ENCODE measurements at places on chromosomes 2 and 18.

GRCh38 chr2:64485961-64486360 lies 32.0 kb downstream of the LGALSL start:
- DNase-seq, result no peak

GRCh38 chr2:226130192-226130591 lies 669.4 kb downstream of the IRS1 start:
- no peak for DNase-seq

- no peak for DNase-seq
Measured at GRCh38 chr2:119481501-119482455, 42.5 kb downstream of the SCTR start.

DNA sequence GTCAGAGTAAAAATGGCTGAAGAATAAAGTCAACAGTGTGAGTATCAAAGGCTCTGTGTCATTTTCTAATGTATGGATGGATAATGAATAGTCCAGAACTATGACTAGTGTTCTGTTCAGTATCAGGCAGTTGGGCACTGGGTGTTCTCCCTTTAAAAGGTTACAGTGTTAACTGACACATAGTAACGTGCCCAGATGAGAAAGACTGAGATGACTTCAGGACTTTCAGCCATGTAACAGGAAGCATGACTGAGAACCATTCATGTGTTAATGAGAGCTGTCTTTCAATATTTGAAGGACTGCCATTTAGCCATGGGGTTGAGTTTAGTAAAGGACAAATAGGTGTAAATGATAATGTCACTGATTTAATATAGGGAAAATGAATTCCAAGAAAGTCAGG lies 187.1 kb downstream of the GULP1 start:
- DNase-seq, result no peak

DNA sequence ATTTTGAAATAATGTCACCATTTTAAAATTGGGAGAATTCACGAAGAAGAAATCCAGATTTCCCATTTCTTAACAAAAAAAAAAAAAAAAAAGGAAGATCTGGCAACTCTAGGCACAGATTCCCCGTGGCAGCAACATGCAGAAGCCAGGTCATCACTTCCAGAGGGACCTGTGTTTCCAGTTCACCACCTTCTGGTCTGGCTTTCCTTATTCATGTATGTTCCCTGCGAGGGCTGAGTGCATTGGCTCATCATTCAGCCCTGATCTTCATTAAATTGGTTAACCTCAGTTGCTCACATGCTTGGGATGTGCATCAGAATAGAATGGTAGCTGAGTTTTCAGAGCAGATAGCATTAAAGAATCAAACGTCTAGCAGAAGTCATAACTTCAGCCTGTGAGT lies 25.0 kb upstream of the MAP3K20 start:
- no peak for DNase-seq

All from central memory CD4-positive, alpha-beta T cell (primary cell).